Caki2 (cell line): ENCODE measurements at places on chromosomes 7 and 10.

- DNase-seq = no peak
Measured at GRCh38 chr10:75012471-75012870, 99.0 kb upstream of the SAMD8 start.

GRCh38 chr7:21077602-21078001 is 290.9 kb upstream of the SP8 start:
- DNase-seq = no peak

- DNase-seq = no peak
Measured at GRCh38 chr7:127270093-127270492, 17.4 kb upstream of the GRM8 start.

- no peak for DNase-seq
Measured at GRCh38 chr10:21047096-21047495, 150.0 kb upstream of the NEBL start.

GRCh38 chr10:11108356-11108755 is 90.7 kb downstream of the CELF2 start:
- DNase-seq = no peak

- no peak for DNase-seq
Measured at GRCh38 chr7:1807821-1808600, 137.9 kb downstream of the ELFN1 start.

DNA sequence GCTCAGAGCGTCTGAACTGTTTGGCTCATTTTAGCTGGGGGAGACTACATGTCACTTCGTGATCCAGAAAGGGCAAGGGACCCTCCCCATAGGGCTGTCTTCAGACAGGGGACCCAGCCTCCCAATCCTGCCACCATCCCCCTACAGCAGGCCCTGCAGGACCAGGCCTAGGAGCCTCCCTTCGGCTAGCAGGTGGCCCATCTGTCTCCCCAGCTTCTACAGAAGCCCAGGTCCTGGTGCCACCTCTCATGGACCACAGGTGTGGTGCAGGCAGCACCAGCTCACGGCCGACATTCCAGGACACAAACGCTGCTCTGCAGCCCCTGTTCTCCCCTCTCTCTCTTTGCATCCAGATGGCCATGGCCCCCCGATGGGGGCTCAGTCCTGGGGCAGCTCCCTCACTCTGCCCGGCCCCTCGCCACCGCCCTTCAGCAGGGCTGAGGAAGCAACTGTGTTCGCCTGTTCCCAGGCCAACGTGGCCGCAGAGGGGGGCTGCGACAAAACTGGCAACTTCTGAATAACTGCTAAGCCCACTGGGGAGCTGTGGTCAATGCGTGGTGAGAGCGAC is 10.3 kb downstream of the TECPR1 start:
- no peak for DNase-seq

- no peak for DNase-seq
Measured at GRCh38 chr10:18664841-18665478, 5.7 kb downstream of the ARL5B start.

GRCh38 chr7:2621948-2622640 is 9.7 kb upstream of the TTYH3 start:
- no peak for DNase-seq

GRCh38 chr10:71772832-71773220 is 494 bp downstream of the VSIR start:
- no peak for DNase-seq

DNA sequence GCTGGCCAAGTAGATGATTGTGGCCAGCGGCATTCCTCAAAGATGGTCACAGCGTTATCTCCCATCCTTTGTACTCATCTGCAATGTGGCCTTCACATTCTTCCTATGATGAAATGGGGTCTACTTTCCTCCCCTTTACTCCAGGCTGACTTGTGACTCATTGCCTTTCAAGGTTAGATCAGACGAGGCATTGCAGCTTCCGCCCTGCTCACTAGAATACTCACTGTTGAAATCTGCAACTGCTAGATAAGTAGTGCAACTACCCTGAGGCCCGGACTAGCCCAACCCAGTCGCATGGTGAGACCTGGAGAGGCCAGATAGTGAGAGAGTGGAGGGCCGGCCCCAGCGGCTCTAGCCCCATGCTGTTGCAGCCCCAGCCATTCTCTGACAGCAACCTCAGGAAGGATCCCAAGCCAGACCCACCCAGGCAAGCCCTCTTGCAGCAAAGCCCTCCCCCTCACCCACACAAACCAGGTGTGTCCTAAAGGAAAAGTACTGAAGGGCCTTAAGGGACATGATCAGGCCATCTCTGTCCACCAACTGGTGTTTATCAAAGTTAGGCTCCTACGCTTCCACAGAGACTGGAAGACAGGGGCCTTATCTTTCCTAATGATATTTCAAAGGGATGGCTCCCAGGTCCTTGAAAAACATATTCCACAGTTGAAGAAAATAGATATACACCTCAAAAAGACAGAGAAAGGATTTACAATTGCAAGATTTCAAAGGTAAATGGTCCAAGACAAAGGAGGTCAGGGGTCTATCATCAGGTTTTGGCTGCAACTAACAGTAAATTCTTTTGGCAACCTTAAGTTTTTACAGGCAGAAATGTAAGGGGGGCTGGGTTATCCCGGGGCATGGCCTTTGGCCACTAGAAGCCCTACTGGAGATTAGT is 107.2 kb upstream of the TRIM24 start:
- no peak for DNase-seq

- DNase-seq = no peak
Measured at GRCh38 chr7:14688208-14688607, 214.3 kb downstream of the DGKB start.

DNA sequence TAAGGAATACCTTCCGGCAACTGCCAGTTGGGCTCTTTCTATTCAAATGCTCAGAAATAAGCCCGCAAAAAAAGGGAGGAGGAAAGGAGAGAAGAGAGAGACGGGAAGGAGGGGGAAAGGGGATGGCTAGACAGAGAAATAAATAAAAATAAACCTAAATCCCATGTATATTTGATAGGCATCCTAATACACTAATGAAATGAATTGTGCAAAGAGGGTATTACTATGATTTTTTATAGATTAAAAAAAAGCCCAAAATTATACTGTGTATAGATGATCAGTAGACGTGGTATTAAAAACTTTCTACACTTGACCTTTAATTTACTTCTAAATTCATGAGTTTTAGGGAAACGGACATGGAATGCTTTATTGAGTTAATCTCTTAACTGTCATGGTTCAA is 89.9 kb downstream of the HBP1 start:
- DNase-seq = no peak

- no peak for DNase-seq
Measured at GRCh38 chr10:87551326-87551725, 46.6 kb downstream of the MINPP1 start.
